SK-MEL-5 (cell line): ENCODE measurements at places on chromosomes 13 and 19. TPM values are rescaled to one million over a fixed set of nuclear protein-coding genes. Genes with fewer than 3 reads are reported as not detected.

The PTGER1 gene
- total RNA-seq: not detected in 2 replicates

The MEDAG gene
- total RNA-seq: not detected in 2 replicates

- DNase-seq: no peak
These were observed 219.9 kb upstream of the IRS2 start for GRCh38 chr13:110006304-110006703.

DNA sequence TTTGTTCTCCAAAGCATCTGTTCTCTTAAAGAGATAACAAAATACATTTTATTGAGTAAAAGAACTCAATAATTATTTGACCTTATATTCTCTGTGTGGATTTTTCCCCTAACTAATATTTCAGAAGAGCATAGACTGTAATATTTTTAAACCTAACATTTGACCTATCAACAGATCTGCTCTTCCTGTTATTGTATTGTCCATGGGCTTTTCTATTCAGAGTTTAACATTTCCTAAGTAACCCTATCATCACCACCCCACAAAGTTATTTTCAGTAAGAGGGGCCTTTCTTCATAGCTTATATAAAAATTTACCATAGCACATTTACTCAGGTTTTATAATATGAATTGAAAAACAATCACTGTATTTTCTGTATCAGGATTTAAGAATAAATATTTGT lies 17.5 kb downstream of the POLR1D start:
- DNase-seq: no peak

DNA sequence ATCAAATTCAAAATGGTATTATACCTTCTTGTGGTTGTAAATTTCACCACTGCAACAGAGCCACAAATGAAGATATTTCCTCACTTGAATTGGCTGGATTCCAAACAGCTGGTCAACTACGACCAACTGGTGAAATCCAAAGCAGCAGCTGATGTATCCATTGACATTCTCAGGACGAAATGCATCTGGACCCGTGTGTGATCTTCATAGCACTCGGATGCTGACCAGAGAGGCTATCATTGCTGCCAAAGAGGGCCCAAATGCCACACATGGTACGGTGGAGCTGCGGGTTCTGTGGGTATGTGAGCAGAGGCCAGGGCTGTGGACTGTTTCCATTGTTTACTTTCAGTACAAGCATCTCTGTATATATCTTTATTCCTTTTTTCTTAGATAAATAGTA lies 25.6 kb upstream of the PCCA start:
- DNase-seq: no peak

DNA sequence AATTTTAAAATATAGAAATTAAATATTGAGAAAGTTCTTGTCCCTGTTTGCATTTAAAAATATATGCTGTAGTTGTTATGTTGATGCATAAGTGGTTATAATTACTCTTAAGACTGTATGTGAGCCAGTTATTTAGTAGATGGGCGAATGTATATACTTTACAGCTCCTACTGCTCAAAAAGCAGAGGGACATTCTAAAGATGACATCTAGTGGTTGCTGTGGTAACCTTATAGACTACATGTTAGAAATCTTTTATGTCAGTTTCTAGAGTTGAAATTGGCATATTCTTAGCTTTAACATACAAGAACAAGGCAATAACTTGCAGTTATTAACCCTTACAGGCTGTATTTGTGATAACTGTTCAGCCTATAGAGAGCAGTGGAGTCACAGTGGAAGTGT lies 160.5 kb downstream of the OLFM4 start:
- peak; percentile 16 for DNase-seq

DNA sequence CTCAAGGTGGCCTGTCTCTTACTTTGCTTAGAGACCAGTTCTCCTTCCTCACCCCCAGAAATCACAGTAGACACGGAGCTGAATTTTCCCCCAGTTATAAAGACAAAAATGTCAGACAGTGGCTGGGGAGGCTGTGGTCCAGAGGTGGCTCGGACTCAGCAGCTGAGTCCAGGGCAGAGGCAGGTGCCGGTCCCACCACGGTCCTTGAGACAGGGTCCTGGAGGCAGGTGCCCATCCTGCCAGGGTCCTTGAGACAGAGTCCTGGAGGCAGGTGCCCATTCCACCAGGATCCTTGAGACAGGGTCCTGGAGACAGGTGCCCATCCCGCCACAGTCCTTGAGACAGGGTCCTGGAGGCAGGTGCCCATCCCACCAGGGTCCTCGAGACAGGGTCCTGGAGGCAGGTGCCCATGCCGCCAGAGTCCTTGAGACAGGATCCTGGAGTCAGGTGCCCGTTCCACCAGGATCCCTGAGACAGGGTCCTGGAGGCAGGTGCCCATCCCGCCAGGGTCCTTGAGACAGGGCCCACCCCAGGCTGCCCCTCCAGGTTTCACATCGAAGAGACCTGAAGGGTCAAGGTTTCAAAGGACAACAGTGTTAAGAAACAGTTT lies 23.1 kb downstream of the PEPD start:
- no peak for DNase-seq

- no peak for DNase-seq
These were observed 2.7 kb upstream of the MEX3D start for GRCh38 chr19:1570836-1571235.
